Osteocyte (in vitro differentiated cells): ENCODE measurements at places on chromosomes 2 and 18. TPM values are rescaled to one million over a fixed set of nuclear protein-coding genes. Genes with fewer than 3 reads are reported as not detected.

GRCh38 chr2:66596256-66596655 lies 161.3 kb downstream of the MEIS1 start:
- no peak for DNase-seq

- no peak for DNase-seq
These were observed 536.7 kb downstream of the RIT2 start for GRCh38 chr18:42578792-42579191.

GRCh38 chr2:119126650-119127049 lies 31.9 kb downstream of the C1QL2 start:
- DNase-seq = no peak

The ALLC gene
- not detected in 2 replicates for total RNA-seq

GRCh38 chr2:34408100-34408499 lies 809.0 kb upstream of the FAM98A start:
- DNase-seq = no peak

DNA sequence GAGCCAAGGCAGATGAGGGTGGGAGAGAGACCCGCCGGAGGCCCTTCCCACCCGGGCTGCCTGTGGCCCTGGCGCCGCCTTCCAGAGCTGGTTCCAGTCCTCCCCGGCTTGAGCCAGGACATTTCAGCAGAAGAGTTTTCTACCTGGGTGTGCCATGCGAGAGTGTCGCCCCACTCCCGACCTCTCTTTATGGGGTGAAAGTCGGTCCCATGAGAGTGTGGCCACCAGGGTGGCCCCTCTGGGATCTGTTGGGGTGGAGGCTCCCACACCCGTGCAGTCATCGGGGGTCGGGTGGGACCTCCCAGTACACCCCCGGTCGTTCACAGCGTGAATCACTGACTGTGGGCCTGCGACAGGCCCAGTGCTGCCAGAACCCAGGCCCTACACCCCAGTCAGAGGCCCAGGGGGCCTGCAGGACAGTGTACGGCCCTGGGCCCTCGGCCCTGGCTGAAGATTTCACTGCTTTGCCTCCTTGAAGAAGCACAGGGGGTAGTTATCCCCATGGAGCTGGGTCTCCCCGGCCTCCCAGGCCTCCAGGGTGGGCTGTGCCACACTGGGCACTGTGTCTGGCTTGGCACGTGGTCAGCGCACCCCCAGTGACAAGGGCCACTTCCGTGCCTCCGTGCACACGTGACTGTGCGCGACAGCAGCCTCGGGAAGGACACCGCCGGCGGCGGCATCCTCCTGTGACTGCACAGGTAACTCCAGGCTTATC lies 5.9 kb downstream of the NFATC1 start:
- no peak for DNase-seq

- DNase-seq = no peak
These were observed 108.4 kb downstream of the POLR1A start for GRCh38 chr2:85997017-85997970.

DNA sequence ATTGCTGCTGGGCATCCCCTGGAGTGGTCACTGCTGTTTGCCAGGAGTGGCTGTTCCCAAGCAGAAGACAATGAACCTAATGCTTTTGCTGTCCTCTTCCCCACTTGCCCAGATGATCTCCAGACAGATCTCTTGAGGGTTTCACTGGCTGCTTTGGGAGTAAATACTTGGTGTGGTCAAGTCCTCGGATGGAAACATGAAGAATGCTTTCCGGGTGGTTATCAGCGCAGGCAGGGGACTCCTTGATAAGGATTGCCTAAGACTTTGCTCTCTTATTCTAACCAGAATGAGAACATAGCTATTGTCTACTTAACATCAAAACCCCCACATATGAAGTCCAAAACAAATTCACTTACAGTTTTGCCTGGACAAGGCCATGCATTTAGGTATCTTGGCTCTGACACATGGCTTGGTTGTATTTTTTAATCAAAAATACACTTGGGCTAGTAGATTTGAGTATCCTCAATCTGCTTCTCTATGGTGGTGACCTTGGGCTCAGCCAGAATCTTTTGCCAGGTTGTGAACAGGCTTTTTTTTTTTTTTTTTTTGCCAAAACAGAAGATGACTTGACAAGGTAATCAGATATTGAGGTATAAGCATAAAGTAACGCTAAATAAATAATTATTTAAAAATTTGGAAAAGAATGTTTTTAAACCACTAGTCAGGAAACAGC lies 34.8 kb upstream of the MYO3B start:
- no peak for DNase-seq

The MALT1 gene
- total RNA-seq = 28.1 and 28.8 TPM in 2 replicates

The ZNF236 gene
- total RNA-seq = 18.1 and 20.4 TPM in 2 replicates

- DNase-seq = no peak
These were observed 28.0 kb downstream of the CD28 start for GRCh38 chr2:203734276-203734983.

- no peak for DNase-seq
These were observed 630.5 kb downstream of the CBLN2 start for GRCh38 chr18:71913641-71914040.

DNA sequence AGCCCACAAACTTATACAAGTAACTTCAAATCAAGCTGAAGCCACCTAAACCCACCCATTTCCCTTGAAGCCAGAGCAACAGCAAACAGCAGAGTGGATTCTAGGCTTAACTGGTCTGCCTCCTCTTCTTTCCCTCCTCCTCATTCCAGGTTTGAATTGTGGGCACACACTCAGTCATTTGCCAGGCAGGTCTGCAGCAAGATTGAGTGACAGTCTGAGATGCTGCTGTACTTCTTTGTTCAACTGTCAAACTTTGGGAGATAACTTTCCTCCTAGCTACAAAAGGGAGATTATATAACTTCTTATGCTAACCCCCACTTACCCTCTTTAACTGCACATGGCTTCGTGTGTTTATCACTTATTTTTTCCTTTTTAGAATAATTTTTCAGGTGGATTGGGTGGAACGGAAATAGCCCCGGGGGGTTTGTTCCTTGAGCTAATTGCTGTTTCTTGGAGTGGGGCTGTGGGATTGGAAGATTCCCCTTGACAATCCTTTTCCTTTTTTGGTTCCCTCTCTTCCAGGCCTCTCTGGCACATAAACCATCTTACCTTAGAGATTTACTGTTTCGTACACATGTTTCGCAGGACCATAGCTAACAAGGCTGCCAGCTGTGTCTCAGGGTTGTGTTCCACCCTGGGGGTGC lies 55.0 kb downstream of the RNF144A start:
- DNase-seq = peak; percentile 53

GRCh38 chr2:169027234-169027633 lies 3.9 kb downstream of the ABCB11 start:
- DNase-seq = no peak

- DNase-seq = no peak
These were observed 89.2 kb upstream of the ITGA4 start for GRCh38 chr2:181367906-181368435.

DNA sequence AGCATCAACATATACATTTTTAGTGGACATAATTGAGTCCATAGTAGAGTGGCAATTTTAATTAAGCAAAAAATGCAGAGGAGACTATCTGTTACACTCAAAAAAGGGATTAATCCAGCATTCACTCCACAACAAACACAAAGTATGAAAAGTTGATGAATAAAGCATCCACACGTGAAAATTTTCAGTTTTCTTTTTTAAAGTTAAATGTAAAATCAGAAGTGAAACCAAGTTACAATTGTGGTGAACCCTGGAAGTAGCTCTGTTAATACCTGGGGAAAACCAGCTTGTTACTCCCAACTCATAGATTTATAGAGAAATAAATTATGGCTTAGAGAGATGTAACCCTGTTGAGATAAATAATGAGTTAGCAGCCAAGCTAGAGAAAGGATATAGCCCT lies 807.8 kb downstream of the TRIB2 start:
- DNase-seq = no peak

- DNase-seq = no peak
These were observed 43.7 kb downstream of the WIPF1 start for GRCh38 chr2:174553811-174554493.

The ANKRD62 gene
- not detected in 2 replicates for total RNA-seq

The AKAIN1 gene
- total RNA-seq = not detected in 2 replicates

DNA sequence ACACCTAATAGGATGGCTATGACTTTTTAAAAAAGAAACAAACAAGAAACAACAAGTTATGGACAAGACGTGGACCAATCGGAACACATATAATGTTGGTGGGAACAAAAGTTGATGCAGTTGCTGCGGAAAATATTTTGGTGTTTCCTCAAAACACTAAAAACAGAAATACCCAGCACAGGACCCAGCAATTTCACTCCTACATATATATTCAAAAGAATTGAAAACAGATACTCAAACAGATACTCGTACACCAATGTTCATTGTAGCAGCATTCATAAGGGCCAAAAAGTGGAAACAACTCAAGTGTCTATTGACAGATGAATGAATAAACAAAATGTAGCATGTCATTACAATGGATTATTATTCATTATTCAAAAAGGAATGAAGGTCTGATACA lies 12.1 kb downstream of the CCDC141 start:
- no peak for DNase-seq

The IL1R2 gene
- total RNA-seq = not detected in 2 replicates

DNA sequence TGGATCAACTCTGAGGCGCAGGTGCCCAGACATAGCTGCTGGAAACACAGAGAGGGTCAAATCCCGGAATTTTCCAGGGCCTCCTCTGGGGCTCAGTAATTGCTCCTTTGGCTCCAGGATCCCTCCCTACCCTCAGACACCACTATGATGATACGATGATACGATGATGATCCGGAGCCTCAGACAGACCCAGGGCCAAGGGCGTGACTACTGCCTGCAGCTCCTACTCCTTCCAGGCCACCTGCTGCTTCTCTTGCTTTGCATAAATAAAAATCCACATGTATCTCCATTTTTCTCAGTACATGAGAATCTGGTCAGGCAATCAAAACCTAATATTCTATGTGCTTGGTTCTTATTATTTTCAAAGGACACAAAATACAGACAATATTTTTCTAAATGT lies 33.7 kb downstream of the MRPL35 start:
- DNase-seq = no peak

DNA sequence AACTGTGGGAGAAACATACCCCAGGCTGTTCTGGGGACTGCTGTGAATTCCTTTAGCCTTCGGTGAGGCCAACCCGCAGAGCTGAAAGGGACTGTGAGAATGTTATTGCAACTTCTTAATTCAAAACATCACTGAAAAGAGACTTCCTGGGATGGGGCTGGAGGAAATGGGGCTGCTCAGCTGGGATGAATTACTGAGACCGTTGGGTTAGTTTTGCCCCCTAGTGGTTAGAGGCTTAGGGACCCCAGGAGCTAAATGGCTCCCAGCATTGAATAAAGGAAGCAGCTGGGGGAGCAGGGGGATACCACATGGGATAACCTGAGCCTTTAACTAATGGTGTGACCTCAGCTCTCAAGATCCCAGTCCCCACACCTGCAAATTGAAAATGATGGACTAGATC lies 941.1 kb upstream of the FANCL start:
- DNase-seq = no peak

The REG1B gene
- total RNA-seq = not detected in 2 replicates

- no peak for DNase-seq
These were observed 628 bp downstream of the CREG2 start for GRCh38 chr2:101386599-101387150.

The IL36A gene
- total RNA-seq = not detected in 2 replicates

GRCh38 chr2:208820014-208820688 lies 413.6 kb downstream of the PTH2R start:
- DNase-seq = no peak

- no peak for DNase-seq
These were observed 48.1 kb downstream of the MAIP1 start for GRCh38 chr2:200003444-200003843.

GRCh38 chr2:2809771-2810170 lies 478.7 kb upstream of the MYT1L start:
- DNase-seq = no peak

- DNase-seq = no peak
These were observed 248.9 kb downstream of the TDRD15 start for GRCh38 chr2:21372654-21373053.

The MROH2A gene
- total RNA-seq = not detected in 2 replicates

GRCh38 chr2:128092656-128093055 lies 1.7 kb downstream of the UGGT1 start:
- no peak for DNase-seq

The UPP2 gene
- total RNA-seq = not detected in 2 replicates

- no peak for DNase-seq
These were observed 128.0 kb upstream of the MSH6 start for GRCh38 chr2:47654790-47655562.

DNA sequence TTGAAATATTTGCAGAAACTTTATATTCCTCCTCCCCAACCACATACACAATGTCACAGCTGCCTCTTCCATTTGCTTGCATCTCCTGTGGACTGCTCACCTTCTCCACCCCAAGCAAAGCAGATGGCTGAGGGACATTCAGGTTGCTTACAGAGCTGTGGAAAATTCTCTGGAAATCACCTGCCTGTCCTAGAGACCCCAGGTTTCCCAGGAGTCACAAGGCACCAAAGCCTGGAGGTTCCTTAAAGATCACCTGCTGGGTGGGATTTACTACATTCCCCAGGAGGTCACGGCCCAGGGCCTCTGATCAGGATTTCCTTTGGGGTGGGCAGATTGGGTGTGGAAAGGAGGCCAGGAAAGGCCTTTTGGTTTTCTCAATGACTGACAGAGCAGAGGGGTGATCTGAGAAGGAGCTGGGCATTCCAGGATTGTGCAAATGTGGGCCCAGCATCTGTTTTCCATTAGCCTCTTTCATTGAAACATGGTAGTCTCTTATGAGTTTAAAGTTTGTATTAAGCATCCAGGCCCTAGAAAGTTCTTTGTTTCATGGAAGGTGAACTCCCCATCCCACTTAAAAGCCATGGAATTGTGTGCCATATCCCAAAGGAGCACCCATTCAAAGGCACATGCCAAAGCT lies 410.7 kb upstream of the TNP1 start:
- no peak for DNase-seq

- no peak for DNase-seq
These were observed 14.9 kb upstream of the SNED1 start for GRCh38 chr2:240983361-240983995.

GRCh38 chr2:178271629-178272333 lies 77.5 kb downstream of the OSBPL6 start:
- DNase-seq = no peak

DNA sequence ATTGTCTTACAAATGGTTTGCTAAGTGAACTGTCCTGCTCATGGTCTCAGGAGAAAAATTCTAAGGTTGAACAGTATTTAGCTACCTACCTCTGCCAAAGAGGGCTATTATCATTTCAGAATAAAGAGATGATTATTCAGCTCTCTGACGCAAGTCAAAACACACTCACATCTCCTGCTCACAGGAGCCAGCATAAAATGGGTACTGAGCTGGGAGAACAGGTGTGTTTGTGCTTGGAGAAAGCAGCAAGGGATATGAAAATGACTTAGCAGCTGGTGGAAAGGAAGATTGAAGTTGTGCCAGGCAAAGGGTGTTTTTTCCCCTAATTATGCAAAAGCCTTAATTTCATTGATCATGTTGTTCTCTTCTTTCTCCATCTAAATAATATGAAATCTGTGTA lies 47.3 kb upstream of the TANK start:
- no peak for DNase-seq

The ALK gene
- total RNA-seq = not detected in 2 replicates
